ENCODE measurements at places on chromosomes 1 and 21.

DNA sequence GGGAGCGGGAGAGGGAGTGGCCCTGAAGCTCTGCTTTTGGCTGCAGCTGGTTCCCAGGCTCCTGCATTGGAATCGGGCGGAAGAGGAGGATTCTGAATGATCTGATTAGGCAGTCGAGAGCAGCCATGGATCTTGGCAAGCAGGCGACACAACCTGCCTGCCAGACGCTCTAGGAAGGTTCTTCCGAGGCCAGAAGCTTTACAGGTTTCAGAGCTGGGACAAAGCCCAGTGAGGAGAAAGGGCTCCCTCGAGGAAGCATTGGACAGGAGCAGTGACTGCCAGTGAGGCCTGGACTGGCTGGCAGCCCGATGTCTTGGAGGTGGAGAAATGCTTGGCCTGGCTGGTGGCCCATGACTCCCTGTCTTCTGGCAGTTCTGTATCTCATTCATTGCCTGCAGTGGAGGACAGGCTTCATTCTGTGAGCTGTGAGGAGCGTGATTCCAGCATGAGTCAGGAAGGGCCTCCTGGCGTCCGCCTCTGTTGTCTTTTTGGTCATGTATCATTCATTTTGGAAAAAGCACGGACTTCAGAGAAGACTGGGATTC lies 132.7 kb upstream of the IPO9 start:
- DNase-seq: no peak

DNA sequence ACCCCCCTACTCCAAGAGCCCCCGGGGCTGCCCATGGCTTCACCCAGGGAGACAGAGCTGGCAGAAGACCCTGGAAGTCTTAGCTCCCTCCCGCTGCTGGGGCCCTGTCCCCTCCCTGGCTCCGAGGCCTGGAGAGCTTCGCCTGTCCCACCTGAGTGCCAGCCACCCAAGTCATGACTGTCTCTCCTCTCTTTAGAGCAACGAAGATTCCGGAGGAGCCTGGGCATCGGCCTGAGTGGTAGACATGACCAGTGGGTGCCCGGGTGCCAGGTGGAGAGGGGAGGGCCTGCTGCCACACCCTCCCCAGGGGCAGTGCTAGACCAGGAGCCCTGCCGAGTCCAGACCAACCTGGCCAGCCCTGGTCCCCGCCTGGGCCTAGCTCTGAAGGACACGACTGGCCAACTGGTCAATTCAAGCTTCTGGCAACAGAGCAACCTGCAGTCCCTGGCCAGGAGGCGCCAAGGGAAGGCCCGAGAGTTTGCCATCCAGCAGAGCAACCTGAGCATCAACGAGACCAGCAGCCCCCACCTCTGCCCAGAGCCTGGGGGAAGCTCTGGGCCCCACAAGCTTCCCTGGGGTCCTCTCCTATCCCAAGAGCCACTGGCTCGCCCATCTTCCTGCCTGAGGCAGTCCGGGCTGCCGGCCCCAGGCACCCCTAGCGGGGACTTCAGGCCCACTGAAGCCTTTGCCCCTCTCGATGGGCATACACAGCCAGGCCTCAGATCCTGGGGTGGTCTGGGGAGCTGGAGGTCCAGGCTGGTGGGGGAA lies 3.9 kb downstream of the C1orf167 start:
- DNase-seq: no peak

GRCh38 chr1:51607681-51608095 lies 9.2 kb upstream of the OSBPL9 start:
- DNase-seq: no peak

DNA sequence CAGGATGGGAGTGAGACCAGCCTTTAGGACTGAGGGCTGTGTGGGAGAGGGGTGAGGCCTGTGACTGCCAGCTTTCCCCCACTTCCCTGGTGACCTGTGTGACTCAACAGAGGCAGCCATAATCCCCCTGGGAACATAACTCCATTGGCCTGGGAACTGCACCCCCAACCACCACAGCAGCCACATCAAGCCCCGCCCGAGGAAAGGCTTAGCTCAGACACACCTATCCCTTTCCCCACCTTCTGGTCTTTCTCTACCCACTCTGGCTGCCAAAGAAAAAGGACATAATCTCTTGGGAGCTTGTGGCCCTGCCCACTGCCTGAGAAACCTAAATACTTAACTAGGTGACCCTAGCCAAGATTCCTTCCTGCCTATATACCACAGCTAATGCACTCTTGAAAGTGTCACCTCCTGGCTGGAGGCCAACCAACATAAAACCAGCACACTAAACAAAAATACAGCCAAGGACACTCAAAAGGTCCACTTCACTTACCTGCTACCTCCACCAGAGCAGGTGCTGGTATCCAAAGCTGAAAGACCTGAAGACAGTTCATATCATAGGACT lies 406.6 kb upstream of the CAMK1G start:
- DNase-seq: no peak

- DNase-seq: no peak
Observed at GRCh38 chr1:203296460-203297073, 8.8 kb upstream of the BTG2 start.

DNA sequence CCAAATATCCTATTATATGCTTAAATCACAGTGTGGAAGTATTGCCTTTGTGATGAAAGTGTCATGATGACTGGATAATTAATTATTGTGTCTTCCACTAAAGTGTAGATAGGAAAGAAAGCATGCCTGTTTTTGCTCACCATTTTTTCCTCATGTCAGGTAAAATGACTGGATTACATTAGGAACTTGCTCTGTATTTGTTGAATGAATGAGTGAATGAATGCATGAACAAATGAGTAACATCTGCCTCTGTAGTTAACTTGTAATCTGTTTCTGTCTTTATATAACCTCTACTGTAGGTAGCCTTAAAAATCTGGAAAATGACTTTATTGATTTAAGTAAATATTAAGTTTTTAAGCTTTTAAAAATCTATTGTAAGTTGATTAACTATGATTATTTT lies 2.9 kb upstream of the PTPRC start:
- DNase-seq: no peak

- peak; percentile 71 for DNase-seq
Observed at GRCh38 chr1:154344977-154345837, 19.9 kb downstream of the ATP8B2 start.

DNA sequence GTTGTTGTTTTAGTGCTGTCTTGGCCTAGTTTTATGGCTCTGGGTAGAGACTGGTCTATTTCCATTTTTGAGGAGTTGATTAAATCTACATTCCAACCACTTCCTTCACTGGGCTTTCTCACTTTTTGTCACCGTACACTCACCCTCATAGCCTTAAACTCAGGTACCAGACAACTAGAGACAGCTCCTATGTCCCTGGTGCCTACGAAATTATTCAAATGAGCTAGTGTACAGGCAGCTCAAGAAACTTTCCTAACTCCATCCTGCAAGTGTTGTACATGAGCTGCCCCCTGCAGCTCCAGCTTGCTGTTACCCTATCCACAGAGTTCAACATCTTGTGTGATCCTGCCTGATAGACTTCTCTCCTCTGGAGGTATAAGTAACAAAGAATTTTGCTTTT lies 704.8 kb upstream of the RGS18 start:
- no peak for DNase-seq

DNA sequence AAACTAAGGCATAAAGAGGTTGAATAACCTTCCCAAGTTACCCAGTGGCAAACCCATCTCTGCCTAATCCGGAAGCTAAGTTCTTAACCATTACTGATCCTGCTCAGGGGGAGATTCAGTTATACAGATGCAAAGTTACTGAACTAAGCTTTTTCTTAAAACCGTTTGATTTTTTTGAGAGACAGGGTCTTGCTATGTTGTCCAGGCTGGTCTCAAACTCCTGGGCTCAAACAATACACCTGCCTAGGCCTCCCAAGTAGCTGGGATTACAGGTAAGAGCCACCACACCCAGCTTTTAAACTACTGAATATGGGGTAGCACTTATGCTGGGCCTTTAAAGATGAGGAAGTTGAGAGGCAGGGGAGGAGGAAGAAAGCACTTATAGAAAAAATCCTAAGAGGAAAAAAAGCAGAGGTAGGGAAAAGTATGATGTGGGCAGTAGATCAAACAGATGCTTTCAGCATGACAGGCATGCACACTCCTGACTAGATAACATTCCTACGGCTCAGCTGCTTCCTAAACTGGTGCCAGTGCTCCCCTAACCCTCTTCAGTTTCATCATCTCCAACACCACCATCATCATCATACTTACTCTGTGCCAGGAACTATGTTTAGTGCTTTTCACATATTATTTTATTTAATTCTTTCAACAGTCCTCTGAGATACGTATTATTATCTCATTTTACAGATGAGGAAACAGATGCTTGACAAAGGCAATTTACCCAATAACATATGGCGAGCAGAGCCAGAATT lies 5.8 kb downstream of the PAFAH2 start:
- DNase-seq: no peak

GRCh38 chr1:212234431-212235395 lies 50.5 kb upstream of the PPP2R5A start:
- DNase-seq: peak; percentile 32

GRCh38 chr1:9316512-9316911 lies 23.8 kb downstream of the SPSB1 start:
- DNase-seq: no peak

Data from stimulated activated CD4-positive, alpha-beta T cell treated with anti-CD3 and anti-CD28 coated beads, Interleukin-4, amount 100 ng/mL, for 4 hours (primary cell).